ENCODE measurements at places on chromosomes 7 and 10. TPM values are rescaled to one million over a fixed set of nuclear protein-coding genes. Genes with fewer than 3 reads are reported as not detected.

CFAP69 gene
- 0.72 TPM for total RNA-seq

AGAP6 gene
- total RNA-seq: 14.7 TPM

MCM10 gene
- total RNA-seq: 91.2 TPM

ARHGEF35 gene
- total RNA-seq: 6.7 TPM

GJC3 gene
- total RNA-seq: 0.52 TPM

GRCh38 chr7:80095545-80095944 is 39.1 kb upstream of the GNAI1 start:
- DNase-seq: no peak

DNA sequence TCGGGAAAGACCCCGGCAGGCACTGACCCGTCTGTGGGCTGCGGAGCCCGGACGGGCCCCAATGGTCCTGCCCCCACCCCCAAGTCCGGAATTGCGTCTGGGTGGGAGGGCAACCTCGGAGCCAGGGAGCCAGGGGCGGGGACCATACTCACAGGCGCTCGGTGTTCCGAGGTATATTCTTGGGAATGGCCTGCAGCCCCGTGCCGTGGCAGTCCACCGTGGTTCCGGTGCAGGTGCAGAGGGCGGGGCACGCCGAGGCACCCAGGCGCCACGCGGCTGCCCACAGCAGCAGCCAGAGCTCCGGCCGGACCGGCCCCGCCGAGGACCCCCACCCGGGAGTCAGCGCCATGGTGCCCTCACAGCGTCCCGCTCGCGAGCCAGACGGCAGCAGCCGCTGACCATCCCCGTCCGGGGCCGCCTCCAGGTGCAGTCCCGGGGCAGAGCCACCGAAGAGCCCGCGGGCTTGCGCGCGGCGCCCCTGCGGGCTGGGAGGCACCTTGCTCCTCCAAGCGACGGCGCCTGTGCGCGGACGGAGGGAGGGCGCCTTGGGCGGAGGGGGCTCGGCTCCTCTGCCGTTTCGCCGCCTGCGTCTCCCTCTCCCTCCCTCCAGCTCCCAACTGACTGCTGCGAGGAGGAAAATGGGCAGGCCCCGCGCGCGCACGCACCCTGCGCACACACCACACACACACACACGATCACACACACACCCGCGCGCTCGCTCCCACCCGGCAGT is at the start of gene SLIT1:
TSS of gene SLIT1 (minus strand) at position 634 of the 733 bp plus-strand sequence. CDS start at position 349, 285 bp downstream.
- peak; percentile 26 for DNase-seq

DNA sequence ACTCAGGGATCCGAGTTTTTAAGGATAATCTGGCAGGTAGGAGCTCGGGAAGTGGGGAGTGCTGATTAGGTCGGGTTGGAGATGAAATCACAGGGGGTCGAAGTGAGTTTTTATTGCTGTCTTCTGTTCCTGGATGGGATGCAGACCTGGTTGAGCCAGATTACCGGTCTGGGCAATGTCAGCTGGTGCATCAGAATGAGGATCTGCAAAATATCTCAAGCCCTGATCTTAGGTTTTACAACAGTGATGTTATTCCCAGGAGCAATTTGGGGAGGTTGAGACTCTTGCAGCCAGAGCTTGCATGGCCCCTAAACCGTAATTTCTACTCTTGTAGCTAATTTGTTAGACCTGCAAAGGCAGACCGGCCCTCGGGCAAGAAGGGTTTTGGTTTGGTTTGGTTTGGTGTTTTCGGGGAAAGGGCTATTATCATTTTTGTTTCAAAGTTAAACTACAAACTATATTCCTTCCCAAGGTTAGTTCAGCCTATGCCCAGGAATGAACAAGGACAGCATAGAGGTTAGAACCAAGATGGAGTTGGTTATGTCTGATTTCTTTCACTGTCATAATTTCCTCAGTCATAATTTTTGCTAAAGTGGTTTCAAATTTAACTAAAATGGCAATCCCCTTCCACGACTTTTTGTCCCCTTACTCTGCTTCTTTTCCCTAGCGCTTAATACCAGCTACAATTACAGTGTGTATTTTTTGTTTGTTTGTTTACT is 20.6 kb upstream of the PIK3CG start:
- DNase-seq: no peak

DNA sequence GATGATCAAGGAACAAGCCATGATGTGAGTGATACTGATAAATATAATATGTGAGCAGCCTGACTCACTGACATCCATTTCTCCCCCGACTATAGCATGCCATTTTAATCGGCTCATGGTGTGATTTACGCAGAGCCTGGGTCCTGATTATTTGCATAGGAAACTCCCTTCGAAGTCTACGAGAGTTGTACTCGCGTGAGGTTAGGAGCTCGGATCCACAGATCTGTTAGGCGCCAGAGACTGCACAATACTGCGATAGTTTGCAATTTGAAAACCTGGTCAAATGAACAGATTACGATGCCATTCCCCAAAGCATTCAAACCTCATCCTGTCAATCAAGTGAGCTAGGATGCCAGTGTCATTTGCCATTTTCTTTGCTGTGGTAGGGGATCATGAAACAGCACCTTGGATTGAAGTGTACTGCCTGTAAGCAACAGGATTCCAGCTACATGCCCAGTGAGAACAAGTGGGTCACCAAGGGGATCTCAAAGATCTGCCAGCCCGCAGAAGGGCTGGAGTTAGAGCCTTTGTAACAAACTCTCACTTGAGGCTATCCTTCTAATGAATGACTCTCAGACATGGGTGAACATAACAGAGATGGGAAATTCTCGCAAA is 158.3 kb downstream of the FRMD4A start:
- DNase-seq: no peak

DNA sequence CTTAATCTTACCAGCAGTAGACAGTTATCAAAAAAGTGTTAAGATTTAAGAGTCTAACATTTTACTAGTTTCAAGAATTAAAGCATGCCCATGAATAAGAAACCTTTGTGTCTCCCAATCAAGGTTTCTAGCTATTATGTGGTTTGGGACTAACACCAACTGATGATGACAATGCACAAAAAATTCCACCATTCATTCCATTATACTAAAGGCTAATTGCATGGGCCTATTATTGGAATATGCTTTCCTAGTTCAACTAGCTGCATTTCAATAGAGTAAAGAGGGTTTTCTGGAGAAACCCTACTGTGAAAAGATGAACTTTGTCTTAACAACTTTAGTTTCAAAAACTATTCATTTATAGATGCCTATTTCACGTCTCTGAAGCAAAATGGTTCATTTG is 44.6 kb downstream of the UBE2H start:
- DNase-seq: no peak

- DNase-seq: no peak
Observed at GRCh38 chr7:4436361-4436895, 245.7 kb upstream of the FOXK1 start.

DNA sequence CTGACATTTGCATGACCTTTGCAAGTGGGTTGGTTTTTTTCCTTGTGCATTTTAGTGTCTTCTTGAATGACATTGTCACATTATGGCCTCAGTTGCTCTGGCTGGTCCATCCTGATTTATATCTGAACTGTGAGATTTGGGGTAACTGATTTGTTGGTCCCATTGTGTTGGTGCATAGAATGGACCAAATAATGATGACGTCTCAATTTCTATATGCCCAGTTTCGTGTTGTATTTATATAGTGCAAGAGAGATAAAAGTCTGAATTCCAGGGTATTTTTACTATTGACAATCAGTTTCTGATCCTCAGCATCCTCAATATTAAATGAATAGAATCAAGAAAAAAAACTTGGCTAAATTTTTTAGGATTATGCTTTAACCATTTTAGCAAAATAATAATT is 281.8 kb downstream of the HDAC9 start:
- DNase-seq: no peak

DNA sequence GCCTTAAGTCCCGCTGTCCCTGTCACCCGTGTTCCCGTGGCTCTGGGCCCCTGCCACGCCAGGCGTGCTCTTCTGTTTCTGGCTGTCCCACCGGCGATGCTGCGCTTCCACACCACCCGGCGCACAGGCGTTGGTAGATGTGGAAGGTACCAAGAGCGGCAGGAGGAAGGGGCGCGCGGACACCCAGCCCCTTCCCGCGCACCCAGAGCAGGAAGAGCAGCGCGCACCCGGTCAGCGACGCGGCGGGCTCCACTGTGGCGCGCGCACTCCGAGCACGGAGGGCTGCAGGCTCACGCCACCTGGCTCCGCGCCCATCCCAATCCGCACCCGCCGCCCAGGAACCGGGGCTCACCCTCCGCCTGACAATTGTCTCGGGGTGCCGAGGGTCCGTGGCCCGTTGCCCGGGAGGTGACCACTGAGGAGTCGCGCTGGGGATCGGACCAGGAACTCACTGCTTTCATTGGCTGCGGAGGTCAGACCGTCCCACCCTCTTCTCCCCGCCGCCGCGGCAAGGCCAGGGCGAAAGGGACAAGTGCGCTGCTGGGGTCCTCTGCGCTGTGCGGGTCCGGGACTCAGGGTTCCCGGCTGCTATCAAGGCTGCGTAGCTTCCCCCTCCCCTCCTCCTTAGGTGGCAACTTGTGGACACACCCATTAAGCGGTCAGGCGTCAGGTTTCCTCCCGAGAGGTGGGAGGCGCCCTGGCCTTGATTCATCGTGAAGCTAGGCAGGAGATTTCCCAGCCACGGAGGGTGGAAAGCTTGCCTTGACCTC is 121.6 kb upstream of the ZNF92 start:
- peak; percentile 25 for DNase-seq

DNA sequence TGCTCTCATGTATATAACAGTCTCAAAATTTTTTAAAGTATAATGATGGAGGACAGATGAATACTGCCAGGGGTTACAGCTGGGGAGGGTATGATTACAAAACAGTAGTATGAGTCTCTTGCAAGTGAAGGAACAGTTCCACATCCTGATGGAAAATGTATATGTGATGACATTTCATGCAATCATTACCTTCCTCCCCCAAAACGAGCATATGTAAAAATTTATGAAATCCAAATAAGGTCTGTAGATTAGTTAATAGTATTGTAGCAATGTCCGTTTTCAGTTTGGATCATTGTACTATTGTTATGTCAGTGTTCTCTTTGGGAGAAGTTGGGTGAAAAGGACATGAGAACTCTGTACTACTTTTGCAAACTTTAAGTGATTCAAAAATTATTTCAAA is 38.0 kb downstream of the DRGX start:
- DNase-seq: no peak

DNA sequence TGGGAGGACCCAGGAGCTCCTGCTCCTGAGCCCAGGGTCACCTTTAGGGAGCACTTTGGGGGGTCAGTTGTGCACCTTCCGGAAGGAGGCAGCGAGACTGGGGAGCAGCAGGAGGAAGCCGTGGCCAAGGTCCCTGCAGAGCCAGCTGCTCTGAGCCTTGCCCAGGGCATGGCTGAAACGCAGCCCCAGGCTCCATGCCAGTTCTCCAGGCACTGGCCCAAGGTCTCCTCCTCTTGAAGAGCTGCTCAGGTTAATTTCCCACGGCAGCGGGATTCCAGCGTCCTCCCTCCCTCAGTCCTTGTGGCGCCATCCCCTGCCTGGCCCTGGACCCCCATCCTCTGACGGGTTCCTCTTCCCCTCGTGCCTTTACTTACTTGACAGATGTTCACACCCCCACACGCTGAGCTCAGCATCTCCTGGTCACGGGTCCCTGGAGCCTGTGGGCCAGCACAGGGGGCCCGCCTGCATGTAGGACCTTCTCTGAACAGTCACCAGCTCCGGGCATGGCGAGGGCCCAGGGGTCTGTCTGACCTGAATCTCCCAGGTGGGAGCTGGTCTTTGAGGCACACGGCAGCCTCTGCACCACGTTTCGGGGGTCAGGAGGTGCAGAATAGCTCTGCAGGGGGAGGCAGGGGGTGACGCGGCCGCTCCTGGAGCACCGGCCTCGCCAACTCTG is 16.7 kb upstream of the CFAP46 start:
- no peak for DNase-seq

DNA sequence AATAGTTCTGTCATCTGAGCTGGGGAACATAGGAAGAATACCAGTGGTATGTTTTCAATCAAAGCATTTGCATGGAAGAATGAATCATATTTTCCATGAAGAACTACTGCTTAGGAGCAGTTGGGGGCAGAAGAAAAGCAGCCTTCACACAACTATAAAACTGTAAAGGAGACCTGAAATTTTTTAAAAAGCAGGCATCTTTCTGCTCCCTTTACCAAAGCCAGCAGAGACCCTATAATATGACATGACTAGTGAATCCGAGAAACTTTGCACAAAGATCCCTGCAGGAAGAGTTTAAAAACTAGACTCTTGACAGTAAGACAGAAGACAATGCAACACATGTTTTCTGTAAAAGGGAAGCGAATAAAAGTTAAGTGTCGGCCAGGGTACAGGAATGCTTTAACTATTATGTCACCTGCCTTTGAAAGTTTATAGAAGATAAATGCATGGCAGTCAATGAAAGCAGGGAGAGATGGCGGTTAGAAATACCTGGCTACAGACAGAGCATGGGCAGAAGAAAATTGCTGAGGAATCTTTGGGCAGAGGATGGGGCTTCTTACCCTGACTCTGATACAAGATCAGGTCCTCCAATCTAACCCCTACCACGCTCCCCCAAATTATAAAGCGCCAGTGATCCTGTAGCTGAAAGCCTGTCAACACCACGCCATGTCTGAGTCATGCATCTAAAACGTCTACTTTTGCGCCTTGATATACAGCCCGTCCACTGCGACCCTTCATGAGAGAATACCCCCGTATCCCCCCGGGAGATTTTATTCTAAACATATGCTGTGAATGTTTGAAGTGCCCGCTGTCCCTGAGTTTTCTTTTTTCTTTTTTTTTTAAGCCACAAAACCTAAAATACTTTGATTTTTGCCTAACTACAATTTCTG is 93.1 kb downstream of the GLI3 start:
- no peak for DNase-seq

GRCh38 chr7:21916176-21916575 is 29.5 kb downstream of the CDCA7L start:
- DNase-seq: no peak
